CD4-positive, alpha-beta T cell treated with Interleukin-15 for 4 hours (primary cell): ENCODE measurements at places on chromosomes 13 and 19.

- peak; percentile 21 for DNase-seq
Measured at GRCh38 chr19:6100284-6100915, 9.9 kb downstream of the RFX2 start.

DNA sequence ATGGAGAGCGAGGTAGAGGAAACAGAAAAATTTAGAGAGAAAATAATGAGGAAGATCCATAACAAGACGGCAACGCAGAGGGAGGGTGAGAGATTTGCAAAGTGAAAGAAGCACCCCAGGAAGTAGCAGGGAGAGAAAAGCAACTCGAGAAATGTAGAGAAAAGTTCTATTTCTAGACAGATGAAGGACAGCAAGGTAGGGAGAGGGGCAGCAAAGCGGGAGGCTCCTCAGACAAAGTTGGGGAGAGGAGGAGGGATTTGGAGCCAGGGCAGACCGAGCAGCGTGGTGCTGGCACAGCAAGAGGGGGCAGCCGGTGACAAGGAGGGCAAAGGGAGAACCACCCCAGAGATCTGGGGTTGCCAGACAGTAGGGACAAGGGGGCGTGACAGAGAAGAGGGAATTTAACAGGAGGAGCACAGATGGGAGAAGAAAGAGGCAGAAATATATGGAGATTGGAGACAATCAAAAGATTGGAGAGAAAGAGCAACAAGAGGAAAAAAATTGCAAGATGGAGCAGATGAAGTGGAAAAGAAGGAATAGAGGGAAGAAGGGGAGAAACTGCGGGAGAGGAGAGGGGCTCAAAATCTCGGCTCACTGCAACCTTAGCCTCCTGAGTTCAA is 989 bp downstream of the ZNF766 start:
- DNase-seq = no peak

DNA sequence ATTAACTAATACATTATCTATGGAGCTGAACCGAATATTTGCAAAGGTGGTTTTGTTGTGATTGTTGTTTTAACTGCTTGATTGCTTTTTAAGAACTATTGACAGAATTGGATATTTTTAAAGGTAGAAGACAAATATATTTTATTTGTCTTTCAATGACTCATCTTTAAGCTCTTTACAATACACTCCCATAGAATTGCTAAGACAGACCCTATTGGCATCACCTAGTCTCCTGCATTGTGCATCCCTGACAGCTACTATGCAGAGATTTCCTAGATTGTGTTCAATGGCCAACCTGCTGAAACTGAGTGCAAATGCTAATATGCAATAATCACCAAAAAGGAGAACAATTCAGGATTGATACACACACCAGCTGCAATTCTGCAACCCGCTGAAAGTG is 19.7 kb upstream of the SCEL start:
- DNase-seq = no peak

DNA sequence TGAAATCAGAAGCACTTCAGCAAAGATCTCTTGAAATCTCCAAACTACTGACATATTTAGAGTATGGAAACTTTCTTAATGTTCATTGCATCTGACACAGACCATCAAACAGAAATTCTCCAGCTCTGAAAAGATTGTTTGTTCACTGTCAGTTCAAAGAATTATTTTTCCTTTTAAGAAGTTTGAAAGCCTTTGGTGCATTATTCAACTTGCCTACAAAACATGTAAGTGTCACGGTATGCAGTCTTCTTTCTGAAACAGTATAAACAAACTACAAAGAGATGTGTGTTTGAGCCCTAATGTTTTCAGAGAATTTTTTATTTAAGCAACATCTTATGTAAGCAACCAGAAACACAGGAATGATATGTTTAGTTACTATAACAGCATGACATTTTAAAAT is 125.4 kb downstream of the FGF14 start:
- DNase-seq = no peak

DNA sequence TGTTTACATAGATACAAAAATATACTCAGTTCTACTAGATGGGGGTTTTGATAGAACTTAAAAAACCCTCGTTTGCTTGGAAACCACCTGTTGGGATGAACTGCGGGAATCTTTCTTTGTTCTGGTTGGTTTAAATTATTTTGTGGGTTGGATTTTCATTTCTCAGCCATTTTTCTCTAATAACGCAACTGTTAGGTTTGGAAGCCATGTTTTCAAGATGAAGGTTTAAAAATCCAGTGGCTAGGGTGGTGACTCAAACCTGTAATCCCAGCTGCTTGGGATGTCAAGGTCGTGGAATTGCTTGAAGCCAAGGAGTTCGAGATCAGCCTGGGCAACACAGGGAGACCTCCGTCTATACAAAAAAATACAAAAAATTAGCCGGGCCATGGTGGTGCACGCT is 1.6 kb downstream of the URI1 start:
- DNase-seq = no peak

DNA sequence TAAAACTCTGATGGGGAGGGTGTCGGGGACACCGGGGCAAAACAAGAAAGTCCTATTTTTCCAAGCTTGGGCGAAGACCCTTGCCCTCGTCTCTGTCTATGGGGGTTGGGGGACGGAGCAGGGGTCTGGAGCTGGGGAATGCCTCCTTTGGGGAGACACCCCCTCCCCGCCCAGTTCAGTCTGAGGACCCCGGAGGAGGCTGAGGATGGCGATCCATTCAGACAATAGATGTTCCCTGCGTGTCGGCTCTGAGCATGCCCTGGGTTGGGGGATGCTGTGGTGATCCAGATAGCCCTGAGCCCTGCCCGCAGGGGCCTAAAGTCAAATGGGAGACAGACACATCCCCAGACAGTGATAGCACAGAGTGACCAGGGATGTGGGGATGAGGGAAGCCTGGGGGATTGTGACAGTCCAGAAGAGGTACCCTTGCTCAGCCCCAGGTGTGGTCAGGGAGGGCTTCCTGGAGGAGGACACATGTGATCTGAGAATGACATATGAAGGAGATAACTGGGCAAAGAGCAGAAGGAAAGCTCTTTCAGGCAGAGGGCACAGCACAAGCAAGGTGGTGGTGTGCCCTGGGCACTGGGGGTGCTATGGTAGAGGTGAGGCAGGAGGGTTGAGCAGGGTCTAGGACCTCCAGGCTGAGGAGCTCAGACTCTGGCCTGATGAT is 9.1 kb downstream of the LRFN3 start:
- DNase-seq = no peak

GRCh38 chr19:22976248-22976647 is 26.7 kb downstream of the ZNF728 start:
- no peak for DNase-seq

DNA sequence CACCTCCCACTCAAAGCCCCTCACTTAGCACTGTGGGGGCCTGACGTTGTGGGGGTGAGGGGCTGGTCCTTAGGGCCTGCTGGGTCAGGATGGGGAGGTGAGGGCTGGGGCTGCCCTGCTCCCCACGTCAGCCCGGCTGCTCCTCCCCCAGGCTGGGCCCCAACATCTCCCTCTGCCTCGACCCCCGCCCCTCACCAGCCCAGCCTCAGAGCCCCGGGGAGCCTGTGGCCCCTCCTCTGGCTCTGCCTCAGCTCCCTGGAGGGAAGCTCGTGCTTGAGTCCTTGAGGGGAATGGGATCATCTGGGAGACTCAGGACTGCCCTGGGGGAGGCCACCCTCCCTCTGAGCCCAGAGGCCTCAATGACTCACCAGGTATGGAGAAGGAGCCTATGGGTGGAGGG is 6.8 kb downstream of the LILRA4 start:
- DNase-seq = no peak

DNA sequence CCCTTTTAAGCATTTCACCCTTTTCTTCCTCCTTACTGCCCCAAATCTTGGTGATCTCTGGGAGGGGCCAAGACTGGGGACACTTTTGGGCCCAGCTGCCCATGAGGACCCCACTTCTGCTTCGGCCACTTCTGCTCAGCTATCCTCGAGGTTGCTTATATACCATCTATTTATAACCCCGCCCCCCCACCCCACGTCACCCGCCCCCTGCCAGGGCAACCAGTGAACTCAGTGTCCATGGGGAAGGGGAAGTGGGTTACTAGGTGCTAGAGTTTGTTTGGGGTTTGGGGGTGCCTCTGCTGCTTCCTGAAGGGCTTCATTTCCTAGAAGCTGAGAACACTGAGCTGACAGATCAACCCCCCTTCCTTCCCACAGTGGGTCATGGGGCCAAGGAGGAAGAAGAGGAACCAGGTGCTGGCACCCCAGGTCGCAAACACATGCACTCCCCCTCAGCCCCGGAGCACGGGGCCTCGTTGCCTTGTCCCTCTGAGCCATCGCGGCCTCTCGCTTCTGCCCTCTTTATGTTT is 6.1 kb upstream of the ADGRE5 start:
- DNase-seq = peak; percentile 96
